Activated CD4-positive, alpha-beta T cell treated with anti-CD3 and anti-CD28 coated beads, Interleukin-2, amount 50 U/mL, for 24 hours (primary cell): ENCODE measurements at places on chromosomes 2 and 18.

DNA sequence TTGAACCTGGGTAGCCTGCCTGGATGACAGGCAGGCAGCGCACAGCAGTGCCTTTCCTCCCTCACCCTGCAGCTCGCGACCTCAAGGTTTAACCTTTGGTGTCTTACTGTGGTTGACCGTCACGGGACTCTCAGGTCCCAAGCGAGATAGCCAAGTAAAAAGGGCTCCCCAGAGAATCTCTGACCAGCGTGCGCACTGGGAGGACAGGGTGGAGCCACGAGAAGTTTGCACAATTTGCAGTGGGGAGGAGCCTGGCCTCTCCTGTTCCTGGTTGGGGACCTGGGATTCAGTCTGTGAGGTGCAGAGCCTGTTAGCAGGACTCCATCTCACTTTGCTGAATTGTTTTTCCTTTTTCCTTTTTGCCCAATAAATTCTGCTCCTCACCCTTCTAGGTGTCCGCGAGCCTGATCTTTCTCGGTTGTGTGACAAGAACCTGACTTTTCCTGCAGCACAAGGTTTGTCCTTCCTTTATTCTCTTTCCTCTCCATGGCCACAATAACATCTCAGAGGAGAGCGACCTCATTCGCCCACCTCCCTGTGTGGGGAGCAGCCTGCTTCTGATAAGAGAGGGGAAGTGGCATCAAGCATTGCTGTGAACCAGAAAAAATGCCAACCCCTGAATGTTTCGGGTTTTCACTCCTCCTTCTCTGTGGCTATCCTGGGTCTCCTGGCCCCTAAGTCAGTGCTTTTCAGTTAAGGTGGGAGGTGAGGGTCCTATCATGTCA, 36.2 kb downstream of the POU3F3 start:
- DNase-seq: no peak

DNA sequence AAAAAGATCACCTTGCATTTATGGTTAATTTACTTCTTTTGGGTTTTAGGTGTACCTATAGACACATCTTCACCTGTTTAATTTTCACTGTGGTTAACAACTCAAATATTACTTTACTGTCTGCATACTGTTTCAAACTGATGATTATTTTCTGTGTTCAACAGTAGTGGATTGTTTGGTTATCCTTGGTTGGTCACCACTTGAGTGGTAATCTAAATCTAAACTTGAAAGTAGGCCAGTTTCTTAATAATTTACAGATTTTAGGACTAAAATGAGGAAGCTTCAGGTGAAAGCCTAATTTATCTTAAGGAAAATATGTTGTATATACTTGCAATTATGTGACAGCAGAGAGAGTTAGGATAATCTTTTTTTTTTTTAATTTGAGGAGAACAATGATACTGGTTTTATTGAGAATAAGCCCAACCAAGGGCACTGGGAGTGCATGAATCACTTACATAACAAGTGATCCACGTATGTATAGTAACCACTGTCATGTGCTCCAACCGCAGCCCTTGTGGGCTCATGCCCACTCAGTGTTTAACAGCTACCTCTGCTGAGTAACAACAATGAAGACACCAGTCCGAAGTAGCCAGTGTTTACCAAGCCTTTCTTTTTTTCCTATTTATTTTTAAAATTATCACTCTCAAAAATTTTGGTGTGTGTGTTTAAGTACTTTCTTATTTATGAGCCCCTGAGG, 31.0 kb upstream of the WDSUB1 start:
- DNase-seq: no peak

GRCh38 chr2:23206650-23207049, 178.3 kb upstream of the KLHL29 start:
- no peak for DNase-seq

- DNase-seq: no peak
These were observed 25.9 kb downstream of the KCMF1 start for GRCh38 chr2:84996909-84997308.

DNA sequence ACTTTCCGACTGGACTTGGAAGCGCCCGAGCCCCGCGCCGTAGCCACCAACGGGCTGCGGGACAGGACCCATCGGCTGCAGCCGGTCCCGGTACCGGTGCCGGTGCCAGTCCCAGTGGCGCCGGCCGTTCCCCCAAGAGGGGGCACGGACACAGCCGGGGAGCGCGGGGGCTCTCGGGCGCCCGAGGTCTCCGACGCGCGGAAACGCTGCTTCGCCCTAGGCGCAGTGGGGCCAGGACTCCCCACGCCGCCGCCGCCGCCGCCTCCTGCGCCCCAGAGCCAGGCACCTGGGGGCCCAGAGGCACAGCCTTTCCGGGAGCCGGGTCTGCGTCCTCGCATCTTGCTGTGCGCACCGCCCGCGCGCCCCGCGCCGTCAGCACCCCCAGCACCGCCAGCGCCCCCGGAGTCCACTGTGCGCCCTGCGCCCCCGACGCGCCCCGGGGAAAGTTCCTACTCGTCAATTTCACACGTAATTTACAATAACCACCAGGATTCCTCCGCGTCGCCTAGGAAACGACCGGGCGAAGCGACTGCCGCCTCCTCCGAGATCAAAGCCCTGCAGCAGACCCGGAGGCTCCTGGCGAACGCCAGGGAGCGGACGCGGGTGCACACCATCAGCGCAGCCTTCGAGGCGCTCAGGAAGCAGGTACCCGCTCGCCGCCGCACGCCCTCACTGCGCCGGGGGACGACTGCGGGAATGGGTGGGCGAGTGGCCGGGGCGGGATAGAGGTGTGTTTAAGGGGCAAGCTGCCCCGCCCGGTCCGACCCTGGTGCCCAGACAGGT, 713 bp downstream of the ATOH8 start:
- no peak for DNase-seq

DNA sequence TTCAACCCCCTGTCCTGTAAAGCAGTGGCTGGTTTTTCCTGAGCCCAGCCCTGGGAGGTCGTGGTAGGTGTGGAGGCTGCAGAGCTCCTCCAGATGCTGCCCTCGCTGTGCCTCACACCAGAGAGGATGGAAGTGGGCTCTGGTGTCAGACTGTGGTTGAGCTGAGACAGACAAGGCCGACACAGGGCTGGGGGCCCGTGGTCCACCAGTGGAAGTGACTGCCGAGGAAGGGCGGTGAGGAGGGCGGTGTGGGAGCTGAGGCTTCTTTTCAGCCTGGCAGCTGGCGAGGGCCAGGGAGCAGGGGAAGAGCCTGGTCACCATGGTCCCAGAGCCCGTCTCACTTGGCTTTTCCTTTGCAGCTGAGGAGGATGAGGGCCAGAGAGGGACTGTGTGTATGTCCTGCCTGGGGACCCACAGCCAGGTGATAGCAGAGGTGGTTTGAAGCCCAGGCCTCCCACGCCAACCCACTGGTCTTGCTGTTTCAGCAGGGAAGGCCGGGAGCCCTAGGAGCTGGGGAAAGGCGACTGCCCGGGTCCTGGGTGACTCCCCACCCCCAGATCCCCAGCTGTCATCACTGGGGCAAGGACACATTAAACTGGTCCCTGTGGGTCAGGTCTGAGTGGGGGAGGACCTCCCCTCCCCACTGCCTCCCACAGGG, 8.5 kb downstream of the SFTPB start:
- no peak for DNase-seq

DNA sequence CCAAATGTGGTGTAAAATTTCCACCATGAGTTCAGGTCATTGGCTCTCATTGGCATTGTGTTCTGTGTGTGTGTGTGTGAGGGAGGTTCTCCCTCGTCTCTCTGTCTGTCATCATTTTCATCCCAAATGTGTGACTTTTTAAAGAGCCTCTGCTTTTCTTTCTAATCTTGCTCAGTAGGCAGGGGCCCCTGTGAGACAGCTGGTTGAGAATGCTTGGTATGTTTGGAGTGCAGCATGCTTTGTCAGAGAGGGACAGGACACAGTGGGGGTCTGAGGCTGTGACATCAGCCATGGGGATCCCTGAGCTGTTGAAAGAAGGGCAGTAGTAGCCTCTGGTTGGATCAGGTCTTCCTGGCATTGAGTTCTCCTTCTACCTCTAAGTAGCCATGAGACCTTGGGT, 10.6 kb downstream of the PTPRM start:
- DNase-seq: no peak

DNA sequence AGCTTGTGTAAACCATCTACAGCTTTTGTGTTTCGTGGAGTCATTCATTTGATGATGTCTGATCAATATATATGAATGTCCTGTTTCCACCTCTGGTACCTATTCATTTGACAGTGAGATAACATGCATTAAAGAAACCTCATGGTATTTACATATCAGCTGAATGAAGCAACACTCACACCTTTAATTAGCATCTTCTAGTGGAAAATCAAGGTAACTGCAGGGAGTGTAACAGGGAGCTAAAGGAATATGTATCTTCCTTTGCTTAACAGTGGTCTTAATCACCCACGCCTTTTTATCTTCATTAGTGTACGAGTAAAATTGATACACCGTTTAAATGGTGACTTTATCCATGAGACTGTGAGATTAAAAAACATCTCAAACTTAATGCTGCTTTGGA, 15.6 kb downstream of the SLC39A10 start:
- DNase-seq: no peak

- DNase-seq: no peak
These were observed 47.5 kb upstream of the RIOK3 start for GRCh38 chr18:23405636-23406035.

DNA sequence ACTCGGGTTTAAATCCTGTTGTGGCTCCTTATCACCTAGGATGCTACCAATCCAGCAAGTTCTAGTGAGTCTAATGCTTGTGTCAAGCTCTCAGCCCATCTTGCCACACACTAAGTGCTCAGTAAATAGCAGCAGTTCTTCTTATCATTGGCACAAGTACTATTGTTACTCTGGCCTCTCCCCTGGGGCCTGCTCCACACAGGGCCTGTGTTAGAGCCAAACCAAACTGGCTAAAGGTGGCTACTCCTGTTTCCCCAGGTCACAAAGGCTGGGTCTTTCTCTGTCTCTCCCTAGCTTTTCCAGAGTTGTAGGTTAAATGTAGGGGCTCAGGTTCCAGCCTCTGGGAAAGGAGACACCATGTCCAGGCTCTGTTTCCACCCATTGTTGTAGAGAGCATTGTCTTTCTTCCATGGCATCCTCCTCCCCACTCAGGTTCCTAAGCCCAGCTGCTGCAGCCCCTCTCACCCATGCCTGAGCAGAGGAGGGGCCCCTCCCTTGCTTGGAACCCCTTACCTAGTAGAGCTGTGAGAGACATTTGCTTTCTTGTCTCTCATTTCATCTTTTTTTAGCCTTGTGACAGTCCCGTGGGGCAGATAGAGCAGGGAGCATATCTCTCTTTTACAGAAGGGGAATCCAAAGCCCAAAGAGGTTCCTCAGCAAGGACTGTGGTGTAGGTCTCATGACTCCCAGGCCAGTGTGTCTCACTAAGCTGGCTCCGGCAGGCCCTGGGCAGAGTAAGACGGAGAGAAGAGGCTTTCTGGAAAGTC, 56.4 kb upstream of the OTOF start:
- DNase-seq: no peak

DNA sequence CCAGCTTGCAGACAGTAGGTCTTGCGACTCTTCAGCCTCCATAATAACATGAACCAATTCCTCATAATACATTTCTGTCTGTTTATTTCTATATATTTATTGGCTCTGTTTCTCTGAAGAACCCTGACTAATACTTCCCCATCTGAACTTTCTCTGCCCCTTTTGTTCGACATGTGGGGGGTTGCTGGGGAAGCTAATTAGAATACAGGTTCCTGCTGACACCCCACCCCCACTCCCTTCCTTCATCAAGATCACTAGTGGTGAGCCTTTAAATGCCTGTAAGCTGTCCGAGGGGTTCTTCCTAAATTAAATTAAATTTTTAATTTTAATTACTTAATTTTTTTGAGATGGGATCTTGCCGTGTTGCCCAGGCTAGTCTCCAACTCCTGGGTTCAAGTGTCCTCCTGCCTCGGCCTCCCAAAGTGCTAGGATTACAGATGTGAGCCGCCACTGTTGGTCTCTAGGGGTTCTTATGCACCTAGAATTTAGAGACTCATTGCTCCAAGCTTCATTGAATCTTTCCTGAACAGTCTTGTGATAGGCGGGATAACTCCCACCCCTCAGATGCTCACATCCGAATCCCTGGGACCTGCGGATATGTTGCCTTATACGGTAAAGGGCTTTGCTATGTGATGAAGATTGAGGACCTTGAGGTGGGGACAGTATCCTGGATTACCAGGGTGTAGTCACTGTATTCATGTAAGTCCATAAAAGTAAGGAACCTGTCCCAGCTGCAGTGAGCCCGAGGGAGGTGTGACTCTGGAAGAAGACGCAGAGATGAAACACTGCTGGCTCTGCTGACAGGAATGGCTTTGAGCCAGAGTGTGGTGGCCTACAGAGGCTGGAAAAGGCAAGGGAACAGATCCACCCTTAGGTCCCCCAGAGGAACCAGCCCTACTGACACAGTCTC, 26.2 kb downstream of the HPCAL1 start:
- DNase-seq: no peak

GRCh38 chr2:8457699-8458502, 224.0 kb upstream of the ID2 start:
- no peak for DNase-seq
